T-helper 2 cell treated with Interferon-gamma antibody and Interleukin-4, amounts not matched to agents 5 μg/mL and 100 μg/mL, for 36 hours (primary cell): ENCODE measurements at places on chromosomes 7 and 10.

DNA sequence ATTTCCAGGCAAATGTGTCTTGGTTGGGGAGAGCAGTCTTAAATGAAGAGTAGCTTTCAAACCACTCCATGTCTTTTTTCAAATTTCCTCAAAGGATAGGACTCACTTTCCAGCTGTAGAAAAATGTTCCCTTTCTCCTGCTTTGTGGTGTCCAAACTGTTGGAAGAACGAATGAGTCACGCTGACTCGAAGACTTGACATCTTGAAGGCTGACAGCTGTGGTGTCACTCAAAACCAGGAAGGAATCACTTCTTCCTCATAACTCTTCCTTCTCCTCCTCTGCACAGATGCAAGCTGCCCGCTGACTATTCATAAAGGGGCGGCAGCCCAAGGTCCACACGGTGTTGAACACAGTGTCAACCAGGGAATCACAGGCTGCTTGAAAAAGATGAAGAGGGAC lies 19.2 kb downstream of the PLA2G12B start:
- no peak overlapping the region for H3K27ac ChIP-seq
- no peaks in the 10 kb centered on the region for H3K4me1 ChIP-seq

DNA sequence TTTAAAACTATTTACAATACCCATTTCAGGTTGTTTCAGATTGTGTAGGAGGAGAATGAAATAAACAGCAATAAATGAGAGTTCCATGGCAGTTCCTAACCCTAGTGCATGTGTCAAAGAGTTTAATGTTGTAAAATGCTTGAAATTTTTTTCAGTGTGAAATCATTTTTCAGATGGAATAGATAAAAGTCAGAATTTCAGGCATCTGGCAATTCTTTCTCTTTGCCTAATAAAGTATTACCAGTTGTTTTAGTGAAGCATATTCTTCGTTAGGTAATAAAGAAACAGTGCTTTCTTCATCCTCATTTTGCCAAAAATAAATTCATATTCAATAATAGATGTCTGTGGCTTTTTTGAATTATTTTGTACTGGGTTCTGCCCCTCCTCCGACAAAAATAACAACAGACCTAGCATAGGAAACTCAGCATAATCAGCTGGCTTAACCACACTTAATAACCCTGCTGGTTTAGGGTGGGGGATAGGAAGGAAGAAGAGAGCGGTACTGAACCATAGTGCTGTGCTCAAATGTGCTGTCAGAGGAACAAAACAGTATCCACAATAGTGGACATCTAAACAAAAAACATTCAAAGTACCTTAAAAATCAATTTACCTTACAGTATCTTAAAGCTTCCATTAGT lies 39.1 kb downstream of the MINDY3 start:
- H3K27ac ChIP-seq: no peak overlapping the region
- H3K4me1 ChIP-seq: peaks cover 8% of the 10 kb centered on the region
- no peak for DNase-seq
- H3K4me3 ChIP-seq: no peak overlapping the region
- H3K36me3 ChIP-seq: peaks cover 39% of the 10 kb centered on the region

DNA sequence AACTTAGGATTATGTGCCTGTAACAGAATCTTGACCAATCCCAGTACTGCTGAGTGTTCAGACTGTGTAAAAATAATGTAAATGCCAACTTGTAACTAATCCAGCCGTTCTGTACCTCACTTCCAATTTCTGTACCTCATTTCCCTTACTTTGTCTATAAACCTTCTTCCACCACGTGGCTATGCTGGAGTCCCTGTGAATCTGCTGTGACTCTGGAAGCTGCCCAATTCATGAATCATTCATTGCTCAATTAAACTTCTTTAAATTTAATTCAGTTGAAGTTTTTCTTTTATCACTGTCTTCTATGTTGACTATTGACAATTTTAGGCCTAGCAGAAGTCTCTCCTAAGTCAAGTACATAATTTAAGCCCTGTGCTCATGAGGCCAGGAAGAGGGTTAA lies 215.3 kb upstream of the RHOBTB1 start:
- H3K36me3 ChIP-seq: no peaks in the 10 kb centered on the region
- no peak for DNase-seq
- H3K4me3 ChIP-seq: no peak overlapping the region
- H3K4me1 ChIP-seq: no peaks in the 10 kb centered on the region
- no peaks in the 10 kb centered on the region for H3K27me3 ChIP-seq

- DNase-seq: no peak
- H3K4me1 ChIP-seq: peaks cover 34% of the 10 kb centered on the region
- peaks cover 35% of the 10 kb centered on the region for H3K36me3 ChIP-seq
These were observed 69.6 kb downstream of the SHOC2 start for GRCh38 chr10:110989016-110989415.

DNA sequence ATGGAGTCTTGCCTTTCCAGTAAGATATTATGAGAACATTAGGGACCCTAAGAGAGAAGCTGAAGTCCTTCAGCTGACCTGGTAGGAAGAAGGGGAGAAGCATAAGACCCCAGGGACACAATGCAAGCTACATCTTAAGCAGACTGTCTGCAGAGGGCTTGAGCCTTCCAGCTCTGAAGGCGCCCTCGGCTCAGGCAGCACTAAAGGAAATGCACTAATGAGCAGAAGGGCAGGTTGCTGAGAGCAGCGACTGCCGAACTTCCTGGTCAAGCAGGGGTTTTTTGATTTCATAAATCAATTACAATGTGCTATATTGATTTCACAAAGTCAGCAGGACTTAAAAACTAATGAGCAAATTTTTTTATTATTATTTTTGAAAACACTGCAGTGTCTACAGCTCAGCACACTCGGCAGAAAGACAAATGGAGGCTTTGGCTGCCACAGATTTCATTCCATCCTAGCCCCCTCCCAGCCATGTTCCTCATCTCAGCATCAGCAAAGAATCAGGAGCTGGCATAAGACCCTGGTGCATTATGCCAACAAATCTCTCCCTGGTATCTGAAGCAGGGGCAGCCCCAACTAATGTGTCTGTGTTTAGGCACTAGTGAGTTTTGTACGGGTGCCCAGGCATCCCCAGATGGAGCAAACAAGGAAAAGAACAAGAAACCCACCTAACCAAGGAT lies 57.1 kb downstream of the LRRTM3 start:
- H3K27ac ChIP-seq: no peak overlapping the region
- no peak overlapping the region for H3K4me3 ChIP-seq
- DNase-seq: no peak
- H3K27me3 ChIP-seq: no peaks in the 10 kb centered on the region

- H3K27ac ChIP-seq: no peak overlapping the region
- peaks cover 11% of the 10 kb centered on the region for H3K4me1 ChIP-seq
- peaks cover 4% of the 10 kb centered on the region for H3K27me3 ChIP-seq
- H3K36me3 ChIP-seq: no peaks in the 10 kb centered on the region
- no peak overlapping the region for H3K4me3 ChIP-seq
These were observed 31.4 kb downstream of the CCDC71L start for GRCh38 chr7:106629516-106629915.

- H3K27me3 ChIP-seq: peaks cover 41% of the 10 kb centered on the region
- H3K27ac ChIP-seq: no peak overlapping the region
- DNase-seq: no peak
- peaks cover 12% of the 10 kb centered on the region for H3K4me1 ChIP-seq
- no peaks in the 10 kb centered on the region for H3K36me3 ChIP-seq
These were observed 3.9 kb upstream of the CDK6 start for GRCh38 chr7:92840316-92840715.

DNA sequence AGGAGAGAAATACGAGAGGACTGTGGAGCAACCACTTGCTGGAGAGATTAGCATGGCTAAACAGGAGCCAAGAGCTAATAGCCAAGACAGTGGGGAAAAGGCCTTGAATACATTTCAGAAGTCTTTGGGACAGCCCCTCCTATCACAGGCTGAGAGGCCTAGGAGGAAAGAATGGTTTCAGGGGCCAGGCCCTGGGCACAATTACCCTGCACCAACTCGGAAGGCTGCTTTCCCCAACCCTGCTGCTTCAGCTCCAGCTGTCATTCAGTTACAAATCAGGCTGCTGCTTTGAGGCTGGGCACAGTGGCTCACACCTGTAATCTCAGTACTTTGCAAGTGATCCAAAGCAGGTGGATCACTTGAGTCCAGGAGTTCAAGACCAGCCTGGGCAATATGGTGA lies 32.0 kb upstream of the SLC35G1 start:
- H3K27me3 ChIP-seq: peaks cover 5% of the 10 kb centered on the region
- H3K36me3 ChIP-seq: no peaks in the 10 kb centered on the region
- H3K27ac ChIP-seq: no peak overlapping the region
- no peaks in the 10 kb centered on the region for H3K4me1 ChIP-seq
- no peak overlapping the region for H3K4me3 ChIP-seq

DNA sequence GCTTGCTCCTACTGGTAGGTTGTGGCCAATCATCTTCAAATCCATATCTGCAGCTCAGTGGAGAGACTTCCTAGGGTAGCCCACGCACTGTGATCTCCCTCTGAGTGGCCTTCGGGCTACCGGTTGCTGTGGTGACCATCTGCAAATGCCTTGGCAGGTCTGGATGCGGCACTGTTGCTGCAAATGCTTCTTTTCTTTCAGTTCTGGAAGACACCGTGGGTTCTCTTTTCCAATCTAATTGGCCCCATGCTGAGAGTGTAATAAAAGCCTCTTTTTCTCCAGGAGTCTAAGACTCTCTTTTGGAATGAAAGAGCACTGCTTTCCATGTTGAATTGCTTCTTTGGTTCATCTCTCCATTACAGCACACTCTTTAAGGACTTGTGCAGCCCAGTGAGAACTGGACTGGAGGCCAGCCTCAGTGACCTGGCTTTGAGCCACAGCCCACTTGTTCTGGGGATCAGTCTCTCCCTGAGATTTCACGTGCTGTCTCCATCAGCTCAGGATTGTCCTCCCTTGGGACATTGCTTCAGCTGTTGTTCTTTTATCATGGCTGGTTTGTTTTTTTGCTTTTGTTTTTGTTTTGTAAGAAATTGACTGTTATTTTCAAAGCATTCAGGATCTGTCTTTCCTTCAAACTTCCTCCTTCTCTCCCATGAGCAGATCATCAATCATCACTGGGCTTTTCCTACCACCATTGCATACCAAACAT lies 286.6 kb downstream of the BMPER start:
- DNase-seq: no peak
- no peaks in the 10 kb centered on the region for H3K27me3 ChIP-seq
- H3K4me3 ChIP-seq: no peak overlapping the region
- H3K4me1 ChIP-seq: no peaks in the 10 kb centered on the region
- no peaks in the 10 kb centered on the region for H3K36me3 ChIP-seq

DNA sequence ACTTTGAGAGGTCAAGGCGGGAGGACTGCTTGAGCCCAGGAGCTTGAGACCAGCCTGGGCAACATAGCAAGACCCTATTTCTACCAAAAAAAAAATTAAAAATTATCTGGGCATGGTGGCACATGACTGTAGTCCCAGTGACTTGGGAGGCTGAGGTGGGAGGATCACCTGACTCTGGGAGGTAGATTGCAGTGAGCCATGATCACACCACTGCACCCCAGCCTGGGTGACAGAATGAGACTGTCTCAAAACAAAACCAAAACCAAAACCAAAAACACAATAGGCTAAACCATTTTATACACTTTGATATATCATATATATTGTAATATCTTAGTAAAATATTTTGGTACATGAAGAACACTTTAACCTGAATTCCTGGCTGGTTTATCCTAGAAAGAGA lies 101.6 kb downstream of the RAPGEF5 start:
- H3K27me3 ChIP-seq: peaks cover 13% of the 10 kb centered on the region
- no peak overlapping the region for H3K27ac ChIP-seq
- H3K36me3 ChIP-seq: no peaks in the 10 kb centered on the region
- peak; percentile 24 for DNase-seq
